ENCODE measurements at places on chromosomes 16 and 17.

- peak; percentile 88 for DNase-seq
Observed at GRCh38 chr17:35930211-35931065, at the start of gene RDM1. TSS of gene RDM1 (minus strand) at chr17:35930773. CDS start at chr17:35930727, 46 bp downstream.

GRCh38 chr17:2485970-2486369 lies 25.7 kb downstream of the METTL16 start:
- no peak for DNase-seq

DNA sequence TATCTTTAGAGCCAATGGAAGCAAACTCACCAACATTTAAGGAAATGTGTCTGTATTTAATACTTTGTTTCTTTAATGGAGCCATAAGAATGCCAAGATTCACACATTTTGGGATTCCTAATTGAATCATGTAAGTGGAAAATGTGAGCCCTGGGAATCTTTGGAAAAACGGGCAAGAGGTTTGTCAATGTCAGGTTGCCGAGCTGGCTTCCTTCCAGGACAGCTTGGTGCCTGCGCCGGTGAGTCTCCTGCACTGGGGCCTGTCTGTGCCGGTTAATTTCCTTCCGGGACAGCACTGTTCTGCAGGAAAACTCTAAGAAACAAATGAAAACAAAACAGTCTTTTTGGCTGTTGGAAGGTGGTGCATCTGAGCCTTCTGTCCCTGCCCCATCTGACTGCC lies 210.6 kb downstream of the HAPSTR1 start:
- no peak for DNase-seq

- DNase-seq = no peak
Observed at GRCh38 chr16:16805809-16806208, 426.9 kb downstream of the NPIPA7 start.

DNA sequence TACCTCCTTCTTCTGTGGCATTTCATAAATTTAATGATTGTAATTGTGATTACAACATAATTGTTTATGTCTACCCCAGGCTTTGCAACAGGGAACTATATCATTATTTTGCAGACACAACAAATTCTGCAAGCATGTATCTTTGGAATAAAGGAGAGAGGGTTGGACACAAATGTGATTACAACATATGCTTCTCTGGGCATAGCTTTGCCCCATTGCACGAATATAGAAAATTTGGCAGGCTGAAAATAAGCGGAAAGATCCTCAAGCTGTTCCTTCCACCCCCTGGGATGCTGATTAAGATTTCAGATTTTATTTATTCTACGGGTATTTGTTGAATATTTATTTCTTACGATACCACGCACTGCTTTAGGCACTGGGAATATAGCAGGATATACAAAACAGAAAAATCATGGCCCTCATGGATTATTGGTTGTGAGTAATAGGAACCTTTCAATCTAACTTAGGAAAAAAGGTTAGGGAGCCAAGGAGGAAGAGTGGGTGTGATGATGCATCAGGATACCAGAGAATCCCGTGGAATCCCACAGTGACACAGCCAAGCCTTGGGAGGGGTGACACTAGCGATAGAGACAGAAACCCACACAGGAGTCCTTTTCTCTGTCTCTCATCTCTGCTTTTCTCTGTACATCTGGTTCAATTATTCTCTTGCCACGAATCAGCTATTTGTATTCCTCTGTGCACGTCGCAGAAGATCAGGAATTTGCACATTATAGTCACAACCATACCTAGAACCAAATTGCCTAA lies 520.7 kb downstream of the MAF start:
- DNase-seq = no peak

DNA sequence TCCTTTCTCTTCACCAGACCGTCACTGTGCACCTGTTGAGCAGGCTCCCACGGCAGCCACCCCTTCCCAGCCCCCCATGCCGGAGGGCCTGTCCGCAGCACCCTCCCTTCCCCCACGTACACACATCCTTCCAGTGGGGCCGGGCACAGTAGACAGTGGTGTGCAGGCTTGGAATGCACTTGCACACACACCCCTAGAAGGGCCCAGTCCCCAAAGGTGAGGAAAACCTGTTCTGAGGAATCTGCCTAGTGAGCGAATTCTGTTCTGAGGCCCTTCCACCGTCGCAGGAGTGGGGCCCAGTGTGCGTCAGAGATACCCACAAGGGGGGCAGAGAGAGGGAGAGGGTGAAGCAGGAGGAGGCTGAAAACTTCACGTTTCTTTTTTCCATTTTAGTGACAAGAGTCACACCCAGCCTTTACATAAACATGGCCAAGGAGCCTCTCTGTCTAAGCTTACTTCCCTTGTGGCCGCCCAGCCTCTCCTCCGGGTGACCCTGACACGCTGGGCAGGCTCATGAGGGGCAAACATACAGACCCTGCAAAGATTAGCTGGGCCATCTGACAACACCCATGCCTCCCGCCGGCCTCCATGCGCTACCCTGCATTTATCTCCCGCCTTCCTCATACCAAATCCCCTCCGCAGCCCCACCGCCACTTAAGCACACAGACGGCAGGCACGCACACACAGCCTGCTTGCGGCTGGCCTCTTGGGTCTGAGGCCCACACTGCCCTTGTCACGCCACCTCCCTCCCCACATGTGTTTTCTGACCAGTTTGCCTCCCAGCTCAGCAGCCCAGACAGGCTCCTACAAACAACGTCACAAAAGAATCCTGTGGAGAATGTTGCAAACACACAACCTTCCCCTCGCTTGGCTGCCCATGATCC lies 1.8 kb downstream of the ZBTB4 start:
- DNase-seq = no peak

- no peak for DNase-seq
Observed at GRCh38 chr16:51056331-51056730, 94.7 kb downstream of the SALL1 start.

DNA sequence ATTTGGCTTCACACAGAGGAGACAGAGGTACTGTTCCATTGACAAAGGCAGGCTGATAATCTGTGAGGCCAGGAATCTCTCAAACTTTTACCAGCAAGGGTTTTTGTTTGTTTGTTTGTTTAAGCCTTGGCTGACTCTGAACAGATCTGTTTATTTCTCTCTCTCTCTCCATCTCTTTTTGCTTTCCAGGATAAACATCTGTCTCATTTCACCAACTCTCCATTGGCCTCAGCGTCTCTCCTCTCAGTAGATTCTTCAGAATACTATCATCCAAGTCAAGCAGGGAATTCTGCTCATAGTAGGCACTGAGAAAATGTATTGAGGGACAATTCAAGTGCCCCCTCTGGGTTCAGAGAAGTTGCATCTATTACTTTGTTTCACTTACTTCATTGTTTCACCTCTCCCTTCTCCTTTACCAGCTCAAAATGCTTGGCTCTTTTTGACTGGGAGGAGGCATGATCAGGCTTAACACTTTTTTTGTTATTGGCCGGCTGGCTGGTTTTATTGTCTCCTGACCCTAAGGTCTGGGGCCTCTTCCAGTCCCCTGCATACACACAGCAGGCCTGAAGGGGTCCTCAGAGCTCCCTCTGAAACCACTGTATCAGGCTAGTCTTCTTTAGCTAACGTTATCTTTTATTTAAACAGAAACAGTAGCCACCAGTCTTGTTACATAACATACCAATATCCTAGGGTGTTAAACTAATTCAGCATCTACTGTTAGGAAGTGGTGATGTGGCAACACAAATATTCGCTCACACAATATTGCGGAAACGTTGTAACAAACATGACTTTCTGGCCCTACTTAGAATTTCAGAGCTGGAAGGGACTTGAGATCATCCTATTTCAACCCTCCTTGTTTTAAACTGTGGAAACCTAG lies 2.0 kb upstream of the YPEL2 start:
- DNase-seq = no peak

DNA sequence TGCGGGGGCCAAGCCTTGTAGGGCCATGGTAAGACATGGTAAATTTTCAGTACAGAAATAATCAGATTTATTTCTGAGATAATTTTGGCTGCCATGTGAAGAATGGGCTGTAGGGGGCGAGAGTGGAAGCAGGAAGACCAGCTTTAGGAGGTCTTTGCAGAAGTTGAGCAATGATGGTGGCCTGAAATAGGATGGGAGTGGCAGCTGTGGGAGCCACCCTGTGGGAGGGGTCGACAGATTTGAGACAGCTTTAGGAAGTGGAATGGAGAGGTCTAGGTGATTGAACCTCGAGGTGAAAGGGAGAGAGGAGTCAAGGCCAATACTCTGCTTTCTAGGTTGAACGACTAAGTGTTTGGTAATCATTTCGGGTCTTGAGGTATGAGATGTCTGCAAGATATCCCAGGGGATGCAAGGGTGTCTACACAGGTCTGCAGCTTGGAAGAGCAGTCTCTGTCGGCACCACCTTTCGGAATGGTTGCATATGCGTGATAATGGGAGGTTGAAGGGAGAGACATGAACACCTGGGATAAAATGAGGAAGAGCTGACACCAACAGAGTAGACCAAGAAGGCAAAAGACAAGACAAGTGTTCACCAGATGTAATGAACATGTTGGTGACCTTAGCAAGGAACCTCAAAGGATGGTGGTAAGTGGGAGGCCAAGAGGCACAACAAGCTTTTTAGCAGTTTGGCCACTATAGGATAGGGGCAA lies 4.2 kb upstream of the ATXN7L3 start:
- DNase-seq = no peak

- no peak for DNase-seq
Observed at GRCh38 chr16:69194488-69194887, 7.5 kb downstream of the SNTB2 start.

DNA sequence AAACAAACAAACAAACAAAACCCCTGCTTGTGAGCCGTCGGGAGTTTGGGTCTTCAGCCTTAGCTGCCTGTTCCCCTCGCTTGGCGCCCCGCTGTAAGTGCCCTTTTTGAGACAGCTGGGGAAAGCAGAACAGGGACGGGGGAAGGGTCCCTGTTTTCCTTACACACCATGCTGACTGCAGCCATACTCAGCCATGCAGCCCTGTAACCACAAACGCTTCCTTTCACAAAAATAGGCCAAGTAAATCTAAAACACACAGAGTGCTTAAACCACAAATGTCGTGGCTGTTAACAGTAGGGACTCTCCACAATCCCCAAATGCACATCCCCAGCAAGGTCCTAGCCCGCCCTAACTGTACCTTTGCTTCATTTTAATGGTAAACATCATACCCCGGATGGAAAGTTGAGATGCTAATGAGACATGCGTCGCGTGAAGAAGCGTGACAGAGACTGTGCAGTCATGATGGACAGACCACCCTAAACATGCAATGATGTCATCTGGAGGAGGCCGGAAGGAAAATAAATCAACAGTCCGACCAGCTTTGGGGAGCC lies 129.9 kb downstream of the MGAT5B start:
- no peak for DNase-seq
